CD4-positive, CD25-positive, alpha-beta regulatory T cell (primary cell): ENCODE measurements at places on chromosomes 12 and 14. TPM values are rescaled to one million over a fixed set of nuclear protein-coding genes. Genes with fewer than 3 reads are reported as not detected.

GRCh38 chr14:63362389-63362819 is 43.7 kb upstream of the GPHB5 start:
- H3K36me3 ChIP-seq = no peaks in the 10 kb centered on the region
- H3K4me3 ChIP-seq = no peak overlapping the region
- no peak overlapping the region for H3K27ac ChIP-seq
- no peak for DNase-seq
- no peaks in the 10 kb centered on the region for H3K4me1 ChIP-seq

CLEC2A gene
- not detected for total RNA-seq

COL2A1 gene
- total RNA-seq = not detected

- H3K4me1 ChIP-seq = peaks cover 15% of the 10 kb centered on the region
- peak overlapping the region; percentile 41 for H3K27ac ChIP-seq
- H3K36me3 ChIP-seq = no peaks in the 10 kb centered on the region
- DNase-seq = no peak
These were observed 7.2 kb downstream of the FUT8 start for GRCh38 chr14:65419593-65420252.

- no peaks in the 10 kb centered on the region for H3K27me3 ChIP-seq
- peaks cover 9% of the 10 kb centered on the region for H3K36me3 ChIP-seq
- H3K4me3 ChIP-seq = peak overlapping the region; percentile 61
- H3K4me1 ChIP-seq = peaks cover 22% of the 10 kb centered on the region
- peak overlapping the region; percentile 85 for H3K27ac ChIP-seq
- DNase-seq = peak; percentile 7
These were observed 622 bp downstream of the TECPR2 start for GRCh38 chr14:102363182-102363943.

- H3K4me3 ChIP-seq = peak overlapping the region; percentile 94
- peaks cover 21% of the 10 kb centered on the region for H3K4me1 ChIP-seq
- peak overlapping the region; percentile 70 for H3K27ac ChIP-seq
- no peaks in the 10 kb centered on the region for H3K27me3 ChIP-seq
These were observed 427 bp upstream of the TMEM120B start for GRCh38 chr12:121712190-121712460.

- no peaks in the 10 kb centered on the region for H3K36me3 ChIP-seq
- H3K4me3 ChIP-seq = no peak overlapping the region
- no peak for DNase-seq
These were observed 3.0 kb downstream of the KRT73 start for GRCh38 chr12:52615208-52615868.

CMTM5 gene
- 2.8 TPM for total RNA-seq

- no peaks in the 10 kb centered on the region for H3K27me3 ChIP-seq
- no peak overlapping the region for H3K4me3 ChIP-seq
- H3K4me1 ChIP-seq = no peaks in the 10 kb centered on the region
- no peak overlapping the region for H3K27ac ChIP-seq
- H3K36me3 ChIP-seq = no peaks in the 10 kb centered on the region
These were observed 6.3 kb downstream of the KRT80 start for GRCh38 chr12:52185400-52185967.

DNA sequence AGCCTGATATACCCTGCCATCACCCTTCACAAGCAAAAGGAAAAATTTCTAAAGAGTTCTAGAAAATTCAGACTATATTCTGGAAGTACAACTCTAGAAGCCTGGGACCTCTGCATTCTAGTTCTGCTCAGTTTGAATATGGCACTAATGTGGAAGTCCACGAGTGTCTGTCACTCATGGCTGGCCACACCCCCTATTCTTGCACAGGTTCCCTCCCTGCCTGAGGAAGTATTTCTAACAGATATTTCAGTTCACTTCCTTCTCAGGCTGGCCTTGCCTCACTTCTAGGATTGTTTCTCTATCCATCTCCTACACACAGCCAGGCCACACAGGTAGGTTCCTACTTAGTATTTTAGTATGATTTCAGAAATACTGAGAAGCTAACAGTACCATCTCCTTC is 67.4 kb downstream of the PHLDA1 start:
- no peak for DNase-seq
- H3K36me3 ChIP-seq = no peaks in the 10 kb centered on the region
- H3K27ac ChIP-seq = no peak overlapping the region
- H3K4me3 ChIP-seq = no peak overlapping the region

- H3K27me3 ChIP-seq = peaks cover 1% of the 10 kb centered on the region
- no peak overlapping the region for H3K4me3 ChIP-seq
- no peaks in the 10 kb centered on the region for H3K36me3 ChIP-seq
- H3K27ac ChIP-seq = no peak overlapping the region
- H3K4me1 ChIP-seq = no peaks in the 10 kb centered on the region
- no peak for DNase-seq
These were observed 291.7 kb downstream of the C12orf75 start for GRCh38 chr12:105622220-105622619.

- peak overlapping the region; percentile 62 for H3K27ac ChIP-seq
- H3K36me3 ChIP-seq = peaks cover 18% of the 10 kb centered on the region
- peak overlapping the region; percentile 60 for H3K4me3 ChIP-seq
These were observed 4.6 kb downstream of the MTRFR start for GRCh38 chr12:123237646-123238329.

DNA sequence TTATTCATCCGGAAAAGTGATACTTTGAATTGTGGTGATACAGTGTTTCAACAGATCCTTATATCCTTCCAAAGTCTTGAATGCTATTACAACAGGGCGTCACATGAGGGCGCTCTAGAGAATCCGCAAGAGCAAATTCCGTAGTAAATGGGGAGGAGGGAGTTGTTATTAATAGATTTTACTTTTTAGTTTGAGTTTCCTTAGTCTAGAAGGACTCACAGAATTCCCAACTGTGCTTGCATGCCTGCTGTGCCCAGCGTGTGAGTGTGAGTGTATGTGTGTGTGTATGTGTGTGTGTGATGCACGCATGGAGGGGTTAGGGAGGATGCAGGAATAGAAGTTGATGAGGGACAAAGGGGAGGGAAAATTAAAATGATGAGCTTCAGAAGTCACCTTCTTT is 375.3 kb downstream of the C12orf75 start:
- no peaks in the 10 kb centered on the region for H3K36me3 ChIP-seq
- no peaks in the 10 kb centered on the region for H3K4me1 ChIP-seq
- no peak overlapping the region for H3K4me3 ChIP-seq
- no peak for DNase-seq
- no peaks in the 10 kb centered on the region for H3K27me3 ChIP-seq

DNA sequence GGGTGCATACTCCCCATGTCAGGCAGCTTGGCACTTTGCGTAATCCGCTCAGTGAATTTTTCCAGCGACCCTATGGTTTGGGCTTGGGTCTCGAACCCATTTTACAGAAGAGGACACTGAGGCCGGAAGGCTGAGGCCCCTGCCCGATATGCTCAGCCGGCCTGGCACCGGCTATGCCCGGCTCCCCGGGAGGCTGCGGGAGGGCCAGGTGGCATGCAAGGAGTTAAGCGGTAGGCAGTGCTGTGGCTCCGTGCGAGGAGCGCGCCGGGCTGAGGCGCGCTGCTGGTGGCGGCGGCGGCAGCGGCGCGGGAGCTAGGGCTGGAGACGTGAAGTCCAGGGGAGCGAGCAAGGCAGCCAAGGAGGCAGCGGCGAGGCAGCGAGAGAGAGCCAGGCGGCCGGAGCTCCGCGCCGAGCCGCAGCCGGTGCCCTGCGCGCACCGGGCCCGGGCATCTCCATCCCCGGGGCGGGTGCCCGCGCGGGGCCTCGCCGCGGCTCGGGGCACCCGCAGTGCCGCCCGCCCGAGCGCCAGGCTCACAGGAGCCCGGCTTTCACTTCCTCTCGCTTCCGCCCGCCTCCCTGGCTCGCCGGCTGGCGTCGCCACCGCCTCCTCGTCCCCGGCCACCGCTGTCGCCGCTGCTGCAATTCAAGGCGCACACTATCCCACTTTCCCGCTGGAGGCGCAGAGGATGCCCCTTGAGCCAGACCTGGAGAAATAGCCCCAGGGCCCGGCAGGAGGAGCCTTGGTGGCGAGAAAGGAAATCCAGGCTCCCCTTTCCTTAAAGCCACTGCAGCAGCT is at the start of gene WSCD2:
Gene WSCD2 (plus strand): TSS at position 272 of the 796 bp plus-strand sequence. CDS start 66,545 bp downstream, outside the sequence.
- H3K27me3 ChIP-seq = peaks cover 28% of the 10 kb centered on the region
- H3K36me3 ChIP-seq = no peaks in the 10 kb centered on the region
- H3K4me1 ChIP-seq = peaks cover 8% of the 10 kb centered on the region

DNA sequence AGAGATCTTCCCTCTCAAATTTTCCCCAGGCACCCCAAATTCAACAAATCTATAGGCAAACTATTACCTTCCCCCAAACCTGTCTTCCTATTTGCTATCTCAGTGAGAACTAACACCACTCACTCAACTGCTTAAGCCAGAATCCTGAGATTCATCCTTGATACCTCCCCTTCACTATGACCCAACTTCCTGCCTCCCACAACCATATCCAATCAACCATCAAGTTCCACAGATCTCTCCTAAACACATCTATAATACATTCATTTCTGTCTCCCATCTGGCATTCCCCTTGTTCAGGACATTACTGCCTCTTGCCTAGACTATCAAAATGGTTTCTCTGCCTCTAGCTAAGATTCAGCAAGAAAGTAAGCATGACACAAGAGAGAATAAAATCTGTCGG is 21.3 kb downstream of the YAF2 start:
- no peak for DNase-seq
- H3K4me1 ChIP-seq = peaks cover 4% of the 10 kb centered on the region
- H3K4me3 ChIP-seq = no peak overlapping the region
- H3K27ac ChIP-seq = no peak overlapping the region
- peaks cover 2% of the 10 kb centered on the region for H3K36me3 ChIP-seq

ZNF410 gene
- total RNA-seq = 93.2 TPM

C12orf54 gene
- not detected for total RNA-seq

SLC25A21 gene
- not detected for total RNA-seq

ADCY6 gene
- total RNA-seq = 0.12 TPM

TGFB3 gene
- 7.4 TPM for total RNA-seq

PLXNC1 gene
- total RNA-seq = 13.8 TPM

- no peak for DNase-seq
- H3K4me3 ChIP-seq = no peak overlapping the region
- no peaks in the 10 kb centered on the region for H3K4me1 ChIP-seq
- no peaks in the 10 kb centered on the region for H3K27me3 ChIP-seq
- H3K27ac ChIP-seq = no peak overlapping the region
These were observed 425.9 kb downstream of the FSCB start for GRCh38 chr14:44081146-44081545.

LEMD3 gene
- 68.9 TPM for total RNA-seq

DNA sequence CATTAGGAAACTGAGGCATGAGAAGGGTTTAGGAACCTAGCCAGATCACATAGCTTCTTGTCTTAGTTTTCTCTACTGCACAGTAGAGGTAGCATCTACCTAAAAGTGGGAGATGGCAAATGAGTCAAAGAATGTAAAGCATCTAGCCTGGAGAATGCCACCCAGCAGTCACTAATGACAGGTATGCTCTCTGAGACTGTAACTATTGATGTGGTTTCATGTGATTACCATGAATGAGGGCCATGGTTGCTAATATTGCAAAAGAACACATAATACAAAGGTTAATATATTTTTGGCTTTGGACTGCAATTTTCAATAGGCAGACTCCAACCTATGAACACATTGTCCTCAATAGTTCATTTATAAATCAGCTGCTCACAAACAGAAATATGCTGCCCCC is 389.9 kb downstream of the GRIN2B start:
- H3K4me3 ChIP-seq = no peak overlapping the region
- H3K27ac ChIP-seq = no peak overlapping the region
- no peaks in the 10 kb centered on the region for H3K4me1 ChIP-seq
- DNase-seq = no peak
- H3K36me3 ChIP-seq = no peaks in the 10 kb centered on the region

GRCh38 chr14:37932481-37932880 is 275.2 kb upstream of the SSTR1 start:
- no peaks in the 10 kb centered on the region for H3K4me1 ChIP-seq
- no peaks in the 10 kb centered on the region for H3K27me3 ChIP-seq
- H3K36me3 ChIP-seq = no peaks in the 10 kb centered on the region
- DNase-seq = no peak
- H3K27ac ChIP-seq = no peak overlapping the region

GRCh38 chr14:67653651-67654280 is 20.7 kb downstream of the VTI1B start:
- DNase-seq = no peak
- H3K36me3 ChIP-seq = peaks cover 90% of the 10 kb centered on the region
- H3K4me3 ChIP-seq = no peak overlapping the region
- no peaks in the 10 kb centered on the region for H3K4me1 ChIP-seq
- no peaks in the 10 kb centered on the region for H3K27me3 ChIP-seq
- no peak overlapping the region for H3K27ac ChIP-seq

DNA sequence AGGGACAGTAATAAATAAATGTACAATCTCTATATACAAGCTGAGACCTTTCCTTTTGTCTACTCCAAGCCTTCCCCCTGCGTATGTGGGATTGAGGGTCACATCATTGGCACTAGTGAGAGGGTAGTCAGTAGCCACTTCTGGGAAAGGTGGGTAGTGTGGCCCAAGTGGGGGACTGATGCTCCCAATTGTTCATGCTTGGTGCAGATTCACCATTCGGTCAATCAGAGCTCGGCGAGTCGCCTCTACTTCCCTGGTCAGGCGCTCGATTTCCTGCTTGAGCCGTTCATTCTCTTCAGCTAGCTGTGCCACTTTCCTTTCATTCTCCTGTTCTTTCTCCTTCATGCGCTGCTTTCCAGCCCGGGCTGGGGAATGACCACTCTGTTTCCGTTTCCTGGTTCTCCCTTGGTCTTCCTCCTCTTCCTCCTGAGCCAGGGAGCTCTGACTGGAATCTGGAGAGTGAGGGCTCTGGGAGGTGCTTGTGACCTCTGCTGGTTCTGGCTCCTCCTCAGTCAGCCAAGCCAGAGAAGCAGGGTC is 3.6 kb downstream of the DDIT3 start:
- H3K36me3 ChIP-seq = peaks cover 61% of the 10 kb centered on the region
- DNase-seq = no peak
- H3K4me3 ChIP-seq = no peak overlapping the region
- H3K27ac ChIP-seq = no peak overlapping the region
- H3K4me1 ChIP-seq = peaks cover 32% of the 10 kb centered on the region
- no peaks in the 10 kb centered on the region for H3K27me3 ChIP-seq

SLC4A8 gene
- 3.5 TPM for total RNA-seq

DNA sequence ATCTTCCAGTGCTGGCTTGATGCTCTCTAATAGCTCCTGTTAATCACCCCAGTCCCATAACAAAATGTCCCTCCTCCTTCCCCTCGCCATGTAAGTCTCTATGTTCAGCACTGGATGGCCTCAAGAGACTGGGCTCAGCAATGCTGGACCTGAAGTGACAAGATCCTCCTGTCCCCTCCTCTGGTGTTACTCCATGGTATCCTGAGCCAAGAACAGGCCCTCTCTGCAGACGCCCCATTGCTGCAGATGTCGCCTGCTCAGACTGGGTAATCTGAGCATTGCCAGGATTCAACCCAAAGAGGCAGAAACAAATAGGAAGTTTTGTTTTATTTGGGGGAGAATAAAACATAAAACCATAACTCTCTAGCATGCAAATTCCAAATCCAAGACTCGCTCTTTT is 149.7 kb downstream of the NTF3 start:
- H3K4me3 ChIP-seq = no peak overlapping the region
- H3K4me1 ChIP-seq = no peaks in the 10 kb centered on the region
- DNase-seq = no peak
- H3K36me3 ChIP-seq = no peaks in the 10 kb centered on the region
- no peak overlapping the region for H3K27ac ChIP-seq
- H3K27me3 ChIP-seq = no peaks in the 10 kb centered on the region

- DNase-seq = no peak
- H3K4me3 ChIP-seq = no peak overlapping the region
- H3K36me3 ChIP-seq = no peaks in the 10 kb centered on the region
These were observed 65.2 kb downstream of the ETV6 start for GRCh38 chr12:11714626-11715025.

- H3K27me3 ChIP-seq = peaks cover 9% of the 10 kb centered on the region
- no peak overlapping the region for H3K27ac ChIP-seq
- DNase-seq = no peak
- no peaks in the 10 kb centered on the region for H3K4me1 ChIP-seq
These were observed 2.4 kb upstream of the LYZ start for GRCh38 chr12:69345742-69346141.
